Activated CD8-positive, alpha-beta memory T cell treated with anti-CD3 and anti-CD28 coated beads, Interleukin-2, amount 10 ng/mL, durations not matched to agents 7 days and 5 days (primary cell): ENCODE measurements at places on chromosomes 3 and 15. TPM values are rescaled to one million over a fixed set of nuclear protein-coding genes. Genes with fewer than 3 reads are reported as not detected.

The MEX3B gene
- 0.64 TPM for total RNA-seq

The SLC6A11 gene
- total RNA-seq: not detected

The CATSPER2 gene
- 1.3 TPM for total RNA-seq

- H3K4me3 ChIP-seq: no peak overlapping the region
- no peak for DNase-seq
- H3K36me3 ChIP-seq: peaks cover 9% of the 10 kb centered on the region
- no peak overlapping the region for H3K27ac ChIP-seq
- no peaks in the 10 kb centered on the region for H3K4me1 ChIP-seq
- H3K27me3 ChIP-seq: no peaks in the 10 kb centered on the region
Measured at GRCh38 chr3:108271626-108272025, 24.7 kb upstream of the HHLA2 start.

- no peak overlapping the region for H3K4me3 ChIP-seq
- H3K27me3 ChIP-seq: no peaks in the 10 kb centered on the region
- DNase-seq: no peak
- H3K36me3 ChIP-seq: peaks cover 6% of the 10 kb centered on the region
- H3K4me1 ChIP-seq: no peaks in the 10 kb centered on the region
- no peak overlapping the region for H3K27ac ChIP-seq
Measured at GRCh38 chr3:172279191-172279640, 169.0 kb downstream of the GHSR start.

GRCh38 chr3:137693791-137694190 is 70.3 kb upstream of the SOX14 start:
- H3K27ac ChIP-seq: no peak overlapping the region
- H3K27me3 ChIP-seq: no peaks in the 10 kb centered on the region
- H3K4me3 ChIP-seq: no peak overlapping the region
- no peaks in the 10 kb centered on the region for H3K36me3 ChIP-seq

- no peak overlapping the region for H3K27ac ChIP-seq
- H3K36me3 ChIP-seq: no peaks in the 10 kb centered on the region
- H3K4me3 ChIP-seq: no peak overlapping the region
- H3K27me3 ChIP-seq: peaks cover 6% of the 10 kb centered on the region
- DNase-seq: no peak
- H3K4me1 ChIP-seq: peaks cover 4% of the 10 kb centered on the region
Measured at GRCh38 chr15:77834276-77834990, 201.7 kb upstream of the LINGO1 start.

DNA sequence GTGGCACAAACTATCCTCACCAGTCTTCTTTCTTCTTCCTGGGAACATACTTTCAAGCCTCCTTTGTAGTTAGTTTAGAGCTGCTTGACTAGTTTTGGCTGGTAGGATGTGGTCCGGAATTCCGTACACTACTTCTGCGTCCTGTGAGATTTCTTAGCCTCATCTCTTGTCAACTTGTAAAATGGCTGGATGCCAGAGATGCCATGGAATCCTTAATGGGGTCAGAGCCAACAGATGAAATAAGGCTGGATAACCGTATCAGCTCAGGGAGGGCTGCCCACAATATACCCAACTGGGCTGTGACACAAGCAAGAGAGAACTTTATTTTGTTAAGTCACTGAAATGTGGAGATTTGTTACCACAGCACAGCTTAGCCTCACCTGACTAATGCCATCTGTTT is 466.9 kb upstream of the MDFIC2 start:
- H3K36me3 ChIP-seq: no peaks in the 10 kb centered on the region
- DNase-seq: no peak
- H3K27ac ChIP-seq: no peak overlapping the region
- H3K27me3 ChIP-seq: peaks cover 12% of the 10 kb centered on the region
- H3K4me3 ChIP-seq: no peak overlapping the region

DNA sequence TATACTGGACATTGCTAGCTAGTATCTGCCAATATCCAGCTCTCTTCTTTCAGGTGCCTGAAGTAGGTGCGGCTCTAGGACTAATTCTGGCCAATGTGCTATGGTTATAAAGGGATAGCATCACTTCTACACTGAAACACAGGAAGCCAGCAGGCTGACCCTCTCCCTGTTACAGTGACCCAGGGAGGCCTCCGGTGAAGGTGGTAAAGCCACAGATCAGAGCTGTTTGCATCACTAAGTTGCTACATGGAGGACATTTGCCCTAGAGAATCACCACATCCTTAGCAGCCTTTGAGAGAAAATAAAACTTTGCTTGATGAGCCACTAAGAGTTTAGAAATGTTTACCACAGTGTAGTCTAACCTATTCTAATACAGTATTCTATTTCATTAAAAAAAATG is 161.4 kb downstream of the CHST2 start:
- H3K4me1 ChIP-seq: peaks cover 10% of the 10 kb centered on the region
- H3K4me3 ChIP-seq: no peak overlapping the region

- H3K4me3 ChIP-seq: no peak overlapping the region
- peak overlapping the region; percentile 69 for H3K27ac ChIP-seq
- H3K27me3 ChIP-seq: peaks cover 20% of the 10 kb centered on the region
- peaks cover 3% of the 10 kb centered on the region for H3K36me3 ChIP-seq
- peaks cover 68% of the 10 kb centered on the region for H3K4me1 ChIP-seq
Measured at GRCh38 chr3:72346526-72346926, 501.7 kb downstream of the SHQ1 start.
